ENCODE measurements at places on chromosomes 4 and X.

- DNase-seq, result no peak
Observed at GRCh38 chr4:99540277-99540939, 23.4 kb downstream of the TRMT10A start.

DNA sequence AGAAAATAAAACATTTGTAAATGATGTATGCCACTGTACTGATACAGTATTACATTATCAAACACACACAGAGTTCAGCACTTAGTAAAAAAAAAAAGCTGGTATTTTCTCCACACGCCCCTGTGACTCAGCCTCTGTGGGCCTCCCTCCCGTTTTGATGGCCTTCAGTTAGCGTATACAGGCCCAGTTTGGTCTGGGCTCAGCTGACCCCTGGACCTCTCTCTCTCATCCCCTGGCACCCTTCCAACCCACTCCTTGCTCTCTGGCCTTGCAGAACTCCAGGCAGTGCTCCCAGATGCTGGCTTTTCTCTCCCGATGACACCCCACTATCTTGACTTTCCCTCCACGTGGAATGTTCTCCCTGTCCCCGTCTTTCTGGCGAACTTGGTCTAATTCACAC is 89.0 kb upstream of the LIMCH1 start:
- DNase-seq, result peak; percentile 84

DNA sequence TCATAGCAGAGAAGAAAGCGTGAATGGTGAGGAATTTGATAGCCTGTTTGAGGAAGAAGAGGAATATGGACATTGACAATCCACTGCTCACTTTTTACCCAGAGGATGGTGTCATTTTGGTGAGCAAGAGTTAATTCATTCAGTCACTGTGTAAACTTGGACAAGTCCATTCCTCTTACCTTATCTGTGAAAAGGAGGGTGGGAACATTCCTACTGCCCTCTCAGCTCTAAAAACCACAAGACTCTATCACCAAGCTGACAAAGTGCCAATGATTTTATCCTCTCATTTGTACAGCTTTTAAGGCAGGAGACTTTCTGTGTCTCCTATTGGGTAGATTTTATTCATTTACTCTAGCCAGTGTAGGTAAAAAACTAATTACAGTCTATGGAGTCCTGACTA is 103.8 kb downstream of the LUZP4 start:
- DNase-seq, result no peak

DNA sequence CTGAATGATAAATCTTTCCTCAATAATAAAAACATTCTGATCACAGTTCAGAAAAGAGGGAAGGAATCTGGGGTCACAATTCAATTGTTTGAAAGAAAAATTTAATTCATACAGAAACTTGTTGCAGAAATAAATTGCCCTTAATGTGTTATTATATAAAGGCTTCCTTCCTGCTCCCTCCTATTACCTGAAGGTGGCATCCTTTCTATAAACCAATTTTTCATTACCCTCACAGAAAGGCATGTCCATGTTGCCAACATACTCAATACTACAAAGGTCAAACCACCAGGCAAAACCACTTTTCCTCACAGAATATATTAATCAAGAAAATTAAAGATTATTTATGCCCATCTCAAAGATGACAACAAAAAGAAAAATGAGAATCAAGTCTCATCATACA is 194.3 kb upstream of the CT83 start:
- DNase-seq, result no peak

DNA sequence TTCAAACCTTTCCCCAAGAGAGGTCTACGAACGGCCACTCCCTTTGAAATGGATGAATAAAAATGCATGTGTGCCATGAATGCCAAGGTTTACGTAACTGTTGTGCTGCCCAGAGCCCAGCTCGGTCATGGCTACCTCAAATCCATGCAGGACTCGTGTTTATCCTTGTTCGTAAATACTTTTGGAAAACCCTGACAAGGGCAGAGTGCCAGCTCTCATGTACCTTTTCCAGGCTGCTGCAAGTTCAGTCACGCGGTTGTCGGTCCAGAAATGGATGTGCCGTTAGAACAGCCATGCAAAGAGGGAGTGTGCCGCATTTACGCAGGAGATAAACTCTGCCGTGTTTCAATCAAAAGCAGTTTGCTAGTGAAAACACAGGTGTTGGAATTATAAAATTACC is 123.4 kb downstream of the AMELX start:
- no peak for DNase-seq

DNA sequence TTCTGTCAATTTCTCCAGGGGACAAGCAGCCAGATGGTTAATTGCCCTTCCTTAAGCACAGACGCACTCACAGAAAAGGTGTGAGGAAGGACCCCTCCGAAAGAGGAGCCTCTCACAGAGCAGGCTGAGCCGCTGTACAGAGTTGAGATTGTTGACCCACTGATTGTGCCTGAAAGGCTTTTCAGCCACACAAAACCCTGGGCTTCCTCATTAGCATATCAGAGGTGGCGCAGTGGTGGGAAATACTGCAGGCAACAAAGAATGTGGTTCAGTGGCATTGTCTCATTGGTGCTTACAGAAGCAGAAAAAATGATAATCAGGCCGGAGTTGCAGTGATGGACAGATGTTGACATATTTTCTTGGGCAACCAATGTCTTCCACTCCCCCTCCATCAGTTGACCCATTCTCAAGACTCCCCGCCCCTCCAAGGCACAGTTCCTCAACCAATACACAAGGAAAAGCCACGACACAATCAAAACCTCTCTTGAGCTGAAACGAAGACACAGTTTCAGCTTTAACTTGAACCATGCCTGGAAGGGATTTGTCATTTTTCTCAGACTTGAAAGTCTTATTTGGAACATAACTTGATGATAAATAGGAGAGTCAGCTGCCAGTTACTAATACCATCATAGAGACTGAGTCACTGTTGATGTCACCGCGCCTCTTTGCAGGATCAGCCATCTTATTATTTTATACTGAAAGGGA is 53.1 kb downstream of the ATXN3L start:
- no peak for DNase-seq

GRCh38 chr4:154205471-154205870 is 286.1 kb downstream of the DCHS2 start:
- no peak for DNase-seq

DNA sequence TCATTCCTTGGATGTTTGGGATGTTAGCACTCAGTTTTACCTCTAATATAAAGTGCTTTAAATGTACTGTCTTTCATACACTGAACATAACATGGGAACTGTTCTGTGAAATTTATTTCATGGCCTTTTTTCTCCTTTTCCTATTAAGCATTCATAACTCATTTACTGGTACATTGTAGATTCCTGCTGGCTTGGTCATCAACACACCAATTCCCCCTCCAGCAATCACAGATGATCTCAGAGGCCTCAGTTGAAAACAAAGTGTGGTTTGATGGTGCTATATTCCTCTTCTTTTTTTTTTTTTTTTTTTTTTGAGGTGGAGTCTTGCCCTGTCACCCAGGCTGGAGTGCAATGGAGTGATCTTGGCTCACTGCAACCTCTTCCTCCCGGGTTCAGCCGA is 61.9 kb upstream of the FAM47B start:
- DNase-seq, result no peak

DNA sequence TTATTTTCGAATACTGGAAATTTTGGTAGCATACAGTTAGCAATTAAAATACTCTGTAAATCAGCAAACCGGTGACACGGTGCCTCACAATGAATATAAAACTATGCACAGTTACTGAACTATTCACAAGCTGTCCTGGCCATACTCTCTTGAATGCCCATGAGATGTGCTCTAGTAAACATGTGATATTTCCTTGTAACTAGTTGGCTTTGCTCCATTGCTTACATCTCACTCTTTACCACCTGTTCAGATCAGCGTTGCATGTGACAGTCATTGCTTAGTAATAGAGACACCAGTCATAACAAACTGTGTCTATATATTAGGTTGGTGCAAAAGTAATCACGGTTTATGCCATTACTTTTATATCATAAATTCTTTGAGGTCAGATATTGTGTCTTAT is 897.9 kb upstream of the FTHL17 start:
- no peak for DNase-seq

- peak; percentile 76 for DNase-seq
Observed at GRCh38 chrX:68997911-68998310, 167.3 kb downstream of the PJA1 start.

- DNase-seq, result no peak
Observed at GRCh38 chr4:48255072-48255958, 14.3 kb downstream of the TEC start.

- DNase-seq, result no peak
Observed at GRCh38 chrX:1468250-1468772, 15.6 kb upstream of the ASMTL start.

DNA sequence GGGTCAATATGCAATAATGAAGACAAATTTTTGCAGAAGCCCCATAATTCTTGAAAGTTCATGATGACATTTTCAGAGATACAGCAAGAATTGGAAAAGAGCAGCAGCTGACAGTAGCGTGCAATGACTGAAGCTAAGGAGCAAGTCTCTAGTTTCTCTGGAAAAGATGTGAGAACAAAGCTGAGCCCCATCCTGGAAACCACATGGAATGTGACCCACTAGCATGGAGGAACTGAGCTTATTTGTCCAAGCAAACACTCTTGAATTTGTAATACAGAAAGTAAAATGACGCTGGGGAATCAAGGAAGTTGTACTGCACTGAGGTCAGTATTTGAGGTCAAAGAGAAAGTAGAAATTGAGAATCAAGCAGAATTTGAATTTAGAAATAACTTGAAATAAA is 1447.2 kb downstream of the FSTL5 start:
- no peak for DNase-seq

GRCh38 chr4:7034262-7035081 is 8.7 kb upstream of the TADA2B start:
- DNase-seq, result no peak

DNA sequence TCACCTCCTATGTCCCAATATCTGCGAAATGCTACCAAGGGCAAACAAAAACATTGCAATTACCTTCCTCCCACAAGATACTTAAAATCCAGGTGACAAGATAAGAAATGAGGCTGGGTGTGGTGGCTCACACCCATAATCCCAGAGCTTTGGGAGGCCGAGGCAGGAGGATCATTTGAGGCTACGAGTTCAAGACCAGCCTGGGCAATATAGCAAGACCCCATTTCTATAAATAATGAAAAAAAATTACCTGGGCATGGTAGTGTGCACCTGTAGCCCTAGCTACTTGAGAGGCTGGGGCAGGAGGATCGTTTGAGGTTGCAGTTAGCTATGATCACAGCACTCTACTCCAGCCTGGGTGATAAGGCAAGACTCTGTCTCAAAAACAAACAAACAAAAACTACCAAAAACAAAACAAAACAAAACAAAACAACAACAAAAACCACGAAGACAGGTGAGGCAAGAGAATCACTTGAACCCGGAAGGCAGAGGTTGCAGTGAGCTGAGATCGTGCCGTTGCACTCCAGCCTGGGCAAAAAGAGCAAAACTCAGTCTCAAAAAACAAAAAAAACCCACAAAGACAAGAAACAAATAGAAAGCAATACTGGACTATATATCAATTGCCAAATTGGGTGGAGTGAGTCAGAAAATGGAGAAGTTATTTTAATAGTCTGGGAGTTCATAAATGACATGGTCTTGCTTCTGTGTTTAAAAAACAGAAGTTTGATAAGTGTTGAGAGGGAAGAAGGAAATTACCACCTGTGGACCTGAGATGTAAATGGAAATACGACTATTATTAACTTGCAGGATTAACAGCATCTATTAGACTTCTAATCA is 176.5 kb downstream of the FBXW7 start:
- DNase-seq, result no peak

GRCh38 chr4:10584042-10584441 is 100.5 kb downstream of the CLNK start:
- DNase-seq, result peak; percentile 41

GRCh38 chrX:20263474-20263873 is 3.2 kb downstream of the RPS6KA3 start:
- no peak for DNase-seq

GRCh38 chrX:63675716-63676115 is 109.3 kb downstream of the ARHGEF9 start:
- DNase-seq, result no peak

GRCh38 chr4:80232707-80233370 is 33.6 kb upstream of the FGF5 start:
- no peak for DNase-seq

DNA sequence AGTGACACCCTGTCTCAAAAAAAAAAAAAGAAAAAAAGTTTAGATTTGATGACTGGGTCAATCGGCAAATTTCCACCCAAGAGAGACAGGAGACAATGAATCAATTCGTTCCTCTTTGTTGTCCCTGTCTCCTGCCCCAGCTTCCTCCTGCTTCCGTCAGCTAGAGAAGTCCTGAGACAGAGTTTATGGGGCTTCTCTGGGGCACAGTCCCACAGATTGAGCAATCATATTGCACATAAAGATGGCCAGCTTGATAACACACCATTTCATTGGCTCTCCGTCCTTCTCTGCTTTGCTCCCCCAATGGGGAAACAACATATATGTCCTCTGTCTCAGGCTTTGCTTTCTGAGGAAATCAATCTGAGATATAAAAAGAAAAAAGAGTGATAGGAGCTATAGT is 78.4 kb upstream of the FUNDC1 start:
- no peak for DNase-seq

GRCh38 chrX:68177542-68177941 is 255.8 kb downstream of the OPHN1 start:
- no peak for DNase-seq

GRCh38 chr4:168153596-168154440 is 61.5 kb downstream of the ANXA10 start:
- DNase-seq, result peak; percentile 73

- no peak for DNase-seq
Observed at GRCh38 chr4:87502580-87503238, 26.5 kb downstream of the SPARCL1 start.
